ENCODE measurements at places on chromosomes 5 and 9.

DNA sequence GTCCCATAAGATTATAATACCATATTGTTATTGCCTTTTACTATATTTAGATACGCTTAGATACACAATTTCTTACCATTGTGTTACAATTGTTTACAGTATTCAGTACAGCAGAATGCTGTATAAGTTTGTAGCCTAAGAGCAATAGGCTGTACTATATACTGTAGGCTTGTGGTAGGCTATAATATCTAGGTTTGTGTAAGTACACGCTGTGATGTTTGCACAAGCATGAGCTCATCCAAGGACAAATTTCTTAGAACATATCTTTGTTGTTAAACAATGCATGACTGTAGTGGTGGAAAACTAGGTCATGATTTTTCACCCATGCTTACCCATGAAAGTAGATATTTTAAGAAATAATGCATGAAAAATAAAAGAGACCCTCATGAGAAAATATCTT is 509.4 kb upstream of the CDH18 start:
- no peak for DNase-seq

- DNase-seq: no peak
These were observed 899.2 kb upstream of the WWC1 start for GRCh38 chr5:167392240-167392639.

DNA sequence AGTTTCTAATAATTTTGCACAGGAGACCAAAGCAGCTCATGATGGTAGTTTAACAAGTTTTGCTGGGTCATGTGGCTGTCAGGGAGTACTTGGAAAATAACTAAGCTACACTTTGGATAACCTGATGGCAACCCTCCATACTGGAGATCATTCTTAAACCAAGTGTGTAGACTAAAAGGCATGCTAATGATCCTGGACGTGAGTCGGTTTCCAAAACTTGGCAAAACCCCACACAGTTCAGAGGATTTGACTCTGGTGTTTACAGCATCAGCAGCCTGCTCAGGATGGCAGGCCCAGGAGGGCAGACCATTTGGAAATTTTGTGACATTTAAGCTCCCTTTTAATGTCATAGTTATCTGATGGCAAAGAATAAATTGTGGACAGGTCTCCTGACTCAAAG is 196.5 kb upstream of the EFNA5 start:
- no peak for DNase-seq

DNA sequence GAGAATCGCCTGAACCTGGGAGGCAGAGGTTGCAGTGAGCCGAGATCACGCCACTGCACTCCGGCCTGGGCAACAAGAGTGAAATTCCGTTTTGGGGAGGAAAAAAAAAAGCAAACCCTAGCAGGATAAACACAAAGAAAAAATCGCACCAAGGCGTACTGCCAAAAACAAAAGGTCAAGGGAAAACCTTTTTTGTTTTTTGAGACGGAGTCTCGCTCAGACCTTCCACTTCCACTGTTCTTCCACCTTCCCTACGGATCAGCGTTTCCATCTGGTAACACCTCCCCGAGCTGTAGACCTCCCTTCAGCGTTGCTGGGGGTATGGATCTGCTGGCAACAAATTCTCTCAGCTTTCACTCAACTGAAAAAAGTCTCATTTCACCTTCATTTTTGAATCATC is 20.1 kb upstream of the FCN2 start:
- DNase-seq: no peak

GRCh38 chr5:71681296-71681695 is 37.8 kb upstream of the CARTPT start:
- DNase-seq: no peak

DNA sequence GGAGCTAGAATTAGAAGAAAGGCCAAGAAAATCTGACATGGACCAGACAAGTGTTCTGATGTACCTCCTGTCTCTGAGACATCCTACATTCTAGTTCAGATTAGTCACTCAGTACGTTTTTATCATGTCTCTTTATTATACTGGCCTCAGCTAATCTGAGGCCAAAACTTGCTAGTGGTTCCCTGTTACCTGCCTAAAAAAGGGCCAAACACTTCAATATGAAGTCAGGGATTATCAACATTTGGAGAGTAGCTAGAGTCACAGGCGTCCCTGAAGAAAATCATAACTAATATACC is 587.4 kb downstream of the PRELID2 start:
- no peak for DNase-seq

GRCh38 chr5:159319363-159319762 is 10.9 kb downstream of the IL12B start:
- DNase-seq: no peak

GRCh38 chr9:74742792-74743730 is 144.7 kb downstream of the TRPM6 start:
- DNase-seq: no peak

DNA sequence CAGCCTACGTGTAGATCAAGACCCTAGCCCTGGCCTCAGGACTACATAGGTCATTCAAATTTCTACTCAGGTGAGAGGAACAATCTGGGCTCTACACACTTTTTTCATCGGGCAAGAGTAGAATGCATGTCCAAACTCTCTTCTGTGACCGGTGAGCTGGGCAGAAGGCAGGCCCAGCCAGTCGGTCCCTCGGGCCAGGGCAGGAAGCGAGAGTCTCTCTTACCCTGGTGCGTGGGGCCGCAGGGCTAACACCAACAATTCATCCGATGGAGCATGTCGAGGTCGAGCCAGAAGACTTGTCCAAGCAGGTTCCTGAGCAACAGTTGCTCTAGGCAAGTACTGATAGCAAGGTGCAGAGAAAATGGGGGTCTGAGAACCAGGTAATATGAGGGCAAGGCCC is 88.5 kb downstream of the KLHL3 start:
- no peak for DNase-seq

GRCh38 chr5:82971901-82972300 is 105.3 kb downstream of the TMEM167A start:
- DNase-seq: no peak

GRCh38 chr5:89282554-89283510 is 399.8 kb upstream of the MEF2C start:
- DNase-seq: no peak

DNA sequence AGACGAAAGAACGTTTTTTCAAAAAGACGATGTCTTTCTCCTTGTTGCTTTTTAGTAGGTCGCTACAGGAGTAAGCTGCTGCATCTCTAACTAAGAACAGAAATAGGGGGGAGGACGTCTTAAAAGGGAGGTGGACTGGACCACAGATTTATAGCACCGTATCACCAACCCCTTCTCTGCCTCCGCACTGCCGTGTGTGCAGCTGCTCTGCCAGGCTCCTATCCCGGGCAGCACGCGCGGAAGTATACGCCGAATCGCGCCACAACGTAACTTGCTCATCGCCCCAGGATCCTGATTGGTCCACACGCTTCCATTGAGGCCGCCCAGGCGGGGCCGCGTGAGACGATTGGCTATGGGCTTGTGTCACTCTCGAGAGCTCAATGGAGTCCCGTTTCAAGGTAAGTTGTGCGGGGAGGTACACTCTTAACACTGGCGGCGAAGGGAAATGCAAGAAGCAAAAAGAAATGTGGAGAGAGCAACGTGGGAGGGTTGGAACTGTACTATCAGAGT is at the start of gene ELAVL2:
TSS of gene ELAVL2 (minus strand) at position 121 of the 510 bp plus-strand sequence. CDS start 64,006 bp downstream, outside the sequence.
- DNase-seq: peak; percentile 7

DNA sequence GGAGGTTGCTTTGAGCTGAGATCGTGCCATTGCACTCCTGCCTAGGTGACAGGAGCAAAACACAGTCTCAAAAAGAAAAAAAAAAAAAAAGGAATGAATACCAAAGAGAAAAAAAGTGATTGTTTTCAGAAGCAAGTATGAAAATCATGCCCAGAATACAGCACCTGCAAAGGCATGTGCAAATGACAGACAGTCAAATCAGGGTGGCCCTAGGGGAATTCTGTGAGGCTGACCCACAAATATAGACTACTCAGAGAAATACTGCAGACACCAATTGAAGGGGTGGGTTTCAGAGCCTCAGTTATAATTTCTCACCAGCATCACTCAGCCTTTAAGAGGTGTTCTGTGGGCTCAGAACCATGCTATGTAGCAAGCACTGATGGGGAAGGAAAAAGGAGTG is 28.6 kb downstream of the DCAF12 start:
- DNase-seq: no peak

DNA sequence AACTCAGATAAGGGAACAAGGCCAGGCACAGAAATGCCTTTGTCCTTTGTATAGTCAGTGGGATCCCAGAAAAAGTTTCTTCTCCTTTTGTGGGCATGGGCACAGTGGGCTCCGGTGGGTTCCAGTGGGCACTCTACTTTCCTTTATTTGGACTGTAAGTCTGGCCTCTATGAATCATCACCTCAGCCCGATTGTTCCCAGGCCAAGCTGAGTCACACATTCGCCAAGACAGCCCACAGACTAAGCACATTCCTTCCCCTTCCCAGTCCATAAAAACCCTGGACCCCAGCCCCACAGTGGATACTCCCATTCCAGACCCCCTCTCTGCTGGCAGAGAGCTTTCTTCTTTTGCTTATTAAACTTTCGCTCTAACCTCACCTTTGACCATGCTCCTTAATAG is 165.0 kb downstream of the FBXL17 start:
- no peak for DNase-seq

- DNase-seq: no peak
These were observed 114.9 kb upstream of the NFIB start for GRCh38 chr9:14428781-14429230.

- DNase-seq: no peak
These were observed 1.5 kb upstream of the DNM1 start for GRCh38 chr9:128201441-128202369.

- DNase-seq: no peak
These were observed 517.5 kb upstream of the FAM174A start for GRCh38 chr5:100017520-100018262.

DNA sequence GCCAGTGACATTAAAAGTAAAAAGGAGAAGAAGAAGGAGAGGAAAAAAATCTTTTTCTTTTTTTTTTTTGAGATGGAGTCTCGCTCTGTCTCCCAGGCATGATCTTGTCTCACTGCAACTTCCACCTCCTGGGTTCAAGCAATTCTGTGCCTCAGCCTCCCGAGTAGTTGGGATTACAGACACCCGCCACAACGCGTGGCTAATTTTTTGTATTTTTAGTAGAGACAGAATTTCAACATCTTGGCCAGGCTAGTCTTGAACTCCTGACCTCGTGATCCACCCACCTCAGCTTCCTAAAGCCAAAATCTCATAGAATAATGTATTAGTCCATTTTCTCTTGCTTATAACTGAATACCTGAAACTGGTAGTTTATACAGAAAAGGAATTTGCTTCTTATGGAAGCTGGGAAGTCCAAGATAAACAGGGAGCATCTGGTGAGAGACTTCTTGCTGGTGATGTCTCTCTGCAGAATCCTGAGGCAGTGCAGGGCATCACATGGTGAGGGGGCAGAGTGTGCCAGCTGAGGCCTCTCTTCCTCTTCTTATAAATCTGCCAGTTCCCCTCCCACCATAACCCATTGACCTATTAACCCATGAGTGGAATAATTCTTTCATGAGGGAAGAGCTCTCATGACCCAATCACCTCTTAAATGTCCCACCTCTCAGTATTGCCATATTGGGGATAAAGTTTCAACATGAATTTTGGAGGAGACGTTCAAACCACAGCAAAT is 466.3 kb downstream of the GADD45G start:
- no peak for DNase-seq

- DNase-seq: no peak
These were observed 1.5 kb upstream of the MYO10 start for GRCh38 chr5:16937503-16938161.

GRCh38 chr9:130793589-130793988 is 41.5 kb upstream of the ABL1 start:
- DNase-seq: no peak

DNA sequence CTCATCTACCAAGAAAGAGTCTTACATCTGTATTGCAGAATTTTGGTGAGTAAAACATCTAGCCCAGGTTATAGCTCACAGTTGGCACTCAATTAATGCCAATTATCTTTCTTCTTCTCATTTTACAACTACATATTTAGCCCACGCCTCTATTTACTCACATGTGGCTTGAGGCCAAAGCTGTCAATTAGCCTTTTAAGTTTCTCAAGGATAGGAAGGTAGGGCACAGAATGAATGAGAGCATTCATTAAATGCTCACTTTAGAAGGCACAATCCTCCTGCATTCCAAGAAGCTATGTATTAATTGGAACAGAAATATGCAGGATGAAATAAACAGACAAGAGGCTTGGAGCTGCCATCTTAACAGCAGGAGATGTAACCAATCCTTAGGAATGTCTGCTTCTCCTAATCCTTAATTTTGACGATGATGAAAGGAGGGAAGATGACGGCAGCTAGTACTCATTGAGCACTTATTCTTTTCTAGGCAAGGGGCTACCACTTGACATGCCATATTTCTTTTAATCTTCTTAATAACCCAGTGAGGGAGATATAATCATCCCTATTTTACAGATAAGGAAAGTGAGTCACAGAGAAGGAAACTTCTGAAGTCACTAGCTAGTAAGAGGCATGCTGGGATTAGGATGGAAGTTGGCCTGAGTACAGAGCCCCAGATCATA is 30.8 kb upstream of the PANK3 start:
- DNase-seq: no peak

GRCh38 chr5:14149672-14150274 is 6.6 kb downstream of the TRIO start:
- no peak for DNase-seq

- DNase-seq: no peak
These were observed 36.5 kb upstream of the TENT4A start for GRCh38 chr5:6676702-6677101.
